Inflammatory macrophage treated with lipopolysaccharide for 1 hour (primary cell): ENCODE measurements at places on chromosomes 4 and X.

DNA sequence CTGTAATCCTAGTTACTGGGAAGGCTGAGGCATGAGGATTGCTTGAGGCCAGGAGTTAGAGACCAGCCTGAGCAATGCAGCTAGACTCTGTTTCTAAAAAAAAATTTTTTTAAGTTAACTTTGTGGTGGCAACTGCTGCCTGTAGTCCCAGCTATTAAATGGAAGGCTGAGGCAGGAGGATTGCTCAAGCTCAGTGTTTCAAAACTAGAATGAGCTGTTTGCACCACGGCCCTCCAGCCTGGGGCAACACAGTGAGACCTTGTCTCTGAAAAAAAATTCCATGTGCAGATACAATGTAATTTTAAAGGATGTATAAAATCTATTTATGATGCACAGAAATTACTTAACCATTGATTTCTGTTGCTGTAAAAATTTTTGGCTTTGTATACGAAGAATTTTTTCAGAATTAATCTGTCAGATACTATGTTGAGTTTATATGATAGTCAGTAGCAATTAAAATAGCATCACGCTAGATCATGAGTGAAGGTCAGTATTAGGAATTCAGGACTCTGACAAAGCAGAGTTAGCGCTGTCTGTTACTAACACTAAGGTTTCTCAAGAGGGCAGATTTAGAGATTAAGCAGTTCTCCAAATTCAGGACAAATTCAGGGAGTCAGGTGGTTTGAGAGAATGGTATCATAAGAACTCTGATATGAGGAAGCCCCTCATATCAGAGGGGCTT, 8.3 kb upstream of the AGA start:
- peak; percentile 3 for DNase-seq

DNA sequence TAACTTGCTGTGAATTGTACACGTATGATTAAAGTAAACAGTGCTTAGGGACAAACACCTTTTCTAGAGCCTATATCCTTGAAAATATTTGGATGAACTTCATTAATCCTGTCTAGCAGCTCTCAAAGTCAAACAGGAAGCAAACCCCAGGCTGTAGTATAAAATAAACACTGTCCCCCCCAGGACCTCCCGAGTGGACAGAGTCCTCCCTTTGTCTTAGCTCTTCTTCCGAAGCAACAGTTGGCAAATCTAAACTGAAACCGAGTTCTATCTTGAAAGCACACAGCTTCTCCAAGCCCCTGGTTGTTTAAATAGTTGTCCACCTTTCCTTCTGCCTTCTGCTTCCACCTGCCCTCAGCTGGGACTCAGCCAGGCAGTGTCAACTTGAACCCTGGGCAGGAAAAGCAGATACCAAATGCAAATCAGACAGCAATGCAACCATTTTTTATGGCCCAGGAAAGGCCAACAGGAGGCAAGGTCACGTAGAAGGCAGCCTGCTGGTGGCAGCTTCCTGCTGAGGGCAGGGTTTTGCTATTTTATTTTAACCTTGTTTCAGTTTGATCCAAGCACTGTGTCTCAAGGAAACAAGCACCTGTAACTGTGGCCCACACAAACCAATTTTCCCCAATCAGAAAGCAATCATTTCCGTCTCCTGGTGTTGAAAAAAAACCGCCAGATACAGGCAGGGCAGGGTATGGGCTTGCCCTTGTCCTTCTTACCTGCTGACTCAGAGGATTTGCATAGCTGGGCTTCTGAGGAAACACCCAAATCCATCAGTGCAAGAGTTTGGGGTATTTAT, 110.3 kb upstream of the KIT start:
- no peak for DNase-seq

DNA sequence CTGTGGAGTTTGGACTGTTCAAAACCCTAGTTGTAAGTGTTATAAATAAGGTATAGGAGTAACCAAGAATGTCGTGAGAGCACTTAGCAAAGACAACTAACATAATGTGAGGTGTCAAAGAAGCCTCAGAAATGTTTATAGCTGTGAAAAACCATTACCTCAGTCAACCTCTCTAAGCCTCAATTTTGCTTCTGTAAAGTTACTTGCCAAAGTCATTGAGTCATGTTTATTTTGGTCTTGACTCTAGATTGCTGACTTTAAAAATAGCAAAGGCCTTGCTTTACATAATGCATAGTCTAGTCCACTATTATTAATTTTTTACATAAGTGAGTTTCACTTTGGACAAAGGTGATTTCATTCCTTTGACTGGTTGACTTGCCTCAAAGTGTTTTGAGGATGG, 257.6 kb upstream of the CXXC4 start:
- no peak for DNase-seq

- no peak for DNase-seq
These were observed 50.2 kb upstream of the MAP9 start for GRCh38 chr4:155426953-155427352.

GRCh38 chr4:176874721-176875445, 82.2 kb upstream of the VEGFC start:
- DNase-seq: no peak

GRCh38 chr4:38920186-38920585, 52.6 kb downstream of the FAM114A1 start:
- DNase-seq: no peak

- no peak for DNase-seq
These were observed 545.0 kb downstream of the GBA3 start for GRCh38 chr4:23237771-23238170.

DNA sequence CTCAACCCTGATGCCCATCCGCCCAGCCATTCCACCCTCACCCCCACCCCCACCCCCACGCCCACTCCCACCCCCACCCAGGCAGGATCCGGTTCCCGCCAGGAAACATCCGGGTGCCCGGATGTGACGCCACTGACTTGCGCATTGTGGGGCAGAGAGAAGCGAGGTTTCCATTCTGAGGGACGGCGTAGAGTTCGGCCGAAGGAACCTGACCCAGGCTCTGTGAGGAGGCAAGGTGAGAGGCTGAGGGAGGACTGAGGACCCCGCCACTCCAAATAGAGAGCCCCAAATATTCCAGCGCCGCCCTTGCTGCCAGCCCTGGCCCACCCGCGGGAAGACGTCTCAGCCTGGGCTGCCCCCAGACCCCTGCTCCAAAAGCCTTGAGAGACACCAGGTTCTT, at the start of gene MAGEA1:
Gene MAGEA1, plus strand, starts transcription at position 154 of the 400 bp plus-strand sequence. CDS start 3,106 bp downstream, outside the sequence.
- no peak for DNase-seq

- DNase-seq: no peak
These were observed 58.0 kb upstream of the CHRDL1 start for GRCh38 chrX:110853610-110854009.

- no peak for DNase-seq
These were observed 247.3 kb downstream of the SLC7A11 start for GRCh38 chr4:137994853-137995252.
